Activated CD4-positive, alpha-beta T cell treated with anti-CD3 and anti-CD28 coated beads, Interleukin-2, amount 50 U/mL, for 16 hours (primary cell): ENCODE measurements at places on chromosomes 12 and 14.

DNA sequence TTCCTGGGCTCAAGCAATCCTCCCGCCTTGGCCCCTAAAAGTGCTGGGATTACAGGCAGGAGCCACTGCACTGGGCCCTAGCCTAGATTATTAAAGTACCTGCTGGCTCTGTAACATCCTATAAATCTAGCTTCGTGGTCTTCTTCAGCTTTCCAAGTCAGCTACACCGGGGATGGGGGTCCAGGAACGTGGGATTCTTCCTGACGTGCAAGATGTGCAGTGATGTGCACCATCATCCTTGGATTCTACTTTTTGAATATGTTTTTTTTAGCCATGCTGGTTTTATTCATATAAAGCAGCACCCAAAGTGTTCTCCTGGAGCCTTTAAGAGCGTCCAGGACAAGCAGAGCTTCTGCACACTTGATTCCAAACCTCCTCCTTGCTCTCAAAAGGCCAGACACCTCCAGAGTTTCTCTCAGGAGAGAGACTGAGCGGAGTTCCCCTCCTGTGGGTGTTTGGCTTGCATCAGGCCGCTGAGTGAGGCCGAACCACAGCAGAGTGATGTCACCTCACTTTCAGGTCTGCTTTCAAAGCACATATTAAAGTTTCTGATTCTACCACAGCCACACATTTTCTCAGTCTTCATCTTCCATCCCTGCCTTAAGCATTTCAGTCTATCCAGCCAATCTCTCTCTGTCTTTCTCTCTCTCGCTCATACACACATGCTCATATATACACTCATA is 33.4 kb downstream of the VCPKMT start:
- DNase-seq, result peak; percentile 95

GRCh38 chr12:129659961-129660622 is 243.7 kb downstream of the TMEM132D start:
- DNase-seq, result no peak

GRCh38 chr12:6604259-6605029 is 2.7 kb downstream of the CHD4 start:
- no peak for DNase-seq

GRCh38 chr12:132824053-132824452 is 4.6 kb downstream of the GOLGA3 start:
- no peak for DNase-seq

DNA sequence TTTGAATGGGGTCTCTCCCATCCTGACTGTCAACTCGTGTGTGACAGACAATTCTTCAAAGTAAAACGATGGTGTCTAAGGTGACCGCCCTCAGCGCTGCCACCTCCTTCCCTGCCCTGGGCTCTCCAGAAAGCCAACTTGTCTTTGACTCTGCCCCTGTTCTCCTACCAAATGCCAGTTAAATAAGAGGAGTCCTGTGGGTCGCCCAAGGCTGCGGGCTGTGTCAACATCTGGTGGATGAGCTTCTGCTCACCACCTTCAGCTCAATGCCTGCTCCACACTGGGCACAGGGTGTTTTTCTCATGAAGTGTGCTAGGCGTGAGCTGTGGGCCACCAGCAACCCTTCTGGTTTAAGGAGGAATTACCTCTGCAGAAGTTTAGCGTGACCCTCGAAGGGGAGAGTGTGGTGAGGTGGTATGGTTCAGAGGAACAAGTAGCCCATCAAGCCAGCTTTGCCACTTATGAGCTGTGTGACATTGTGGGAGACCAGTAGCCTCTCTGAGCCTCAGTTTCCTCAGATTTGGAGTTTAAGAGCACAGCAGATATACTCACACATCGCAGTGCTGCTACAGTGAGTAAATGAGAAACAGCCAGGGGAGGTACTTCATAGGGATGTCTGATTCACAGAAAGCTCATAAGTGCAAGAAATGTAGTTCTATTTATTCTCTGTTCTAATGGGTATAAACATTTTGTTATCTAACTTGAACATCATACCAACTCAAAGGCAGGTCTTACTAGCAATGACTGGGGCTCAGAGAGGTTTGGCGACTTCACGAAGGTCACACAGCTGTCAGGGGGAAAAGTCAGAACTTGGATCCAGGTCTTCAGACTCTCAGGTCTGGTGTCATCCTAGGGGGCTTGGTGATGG is 12.1 kb downstream of the SERPINA1 start:
- DNase-seq, result no peak

GRCh38 chr14:74085047-74085637 is 386 bp downstream of the LIN52 start:
- peak; percentile 66 for DNase-seq

- DNase-seq, result no peak
Observed at GRCh38 chr12:57817261-57817989, 1.1 kb downstream of the AVIL start.

- no peak for DNase-seq
Observed at GRCh38 chr12:48198672-48198971, 4.5 kb downstream of the OR10AD1 start.

DNA sequence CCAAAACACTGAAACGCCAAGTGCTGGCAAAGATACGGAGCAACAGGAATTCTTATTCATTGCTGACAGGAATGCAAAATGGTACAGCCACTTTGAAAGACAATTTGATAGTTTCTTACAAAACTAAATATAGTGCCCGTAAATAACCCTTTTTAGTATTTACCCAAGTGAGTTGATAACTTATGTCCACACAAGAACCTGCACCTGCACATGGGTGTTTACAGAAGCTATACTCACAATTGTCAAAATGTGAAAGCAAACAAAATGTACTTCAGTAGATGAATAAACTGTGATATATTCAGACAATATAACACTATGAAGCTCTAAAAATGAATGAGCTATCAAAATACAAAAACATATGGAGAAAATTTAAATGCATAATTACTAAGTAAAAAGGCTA is 86.6 kb downstream of the ATXN7L3B start:
- DNase-seq, result no peak

DNA sequence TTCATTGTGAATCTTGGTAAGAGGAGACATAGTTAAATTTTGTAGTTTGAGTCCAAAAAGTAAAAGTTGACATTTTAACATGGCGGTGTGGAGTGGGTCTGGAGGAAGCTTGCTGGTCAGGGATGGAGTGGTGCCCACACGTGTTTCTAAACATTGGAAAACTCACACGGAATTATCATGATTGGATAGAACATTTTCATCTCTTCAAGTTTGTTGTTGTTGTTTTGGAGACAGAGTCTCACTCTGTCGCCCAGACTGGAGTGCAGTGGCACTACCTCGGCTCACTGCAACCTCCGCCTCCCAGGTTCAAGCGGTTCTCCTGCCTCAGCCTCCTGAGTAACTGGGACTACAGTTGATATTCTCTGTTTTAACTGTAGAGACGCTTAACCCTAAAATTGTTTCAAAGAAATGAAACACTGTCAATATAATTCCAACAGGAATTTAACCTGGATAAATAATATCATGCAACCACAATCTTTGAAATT is 502 bp upstream of the MBIP start:
- no peak for DNase-seq
